Activated T-cell treated with anti-CD3 and anti-CD28 coated beads, Interleukin-2, amount 50 U/mL, for 72 hours (primary cell): ENCODE measurements at places on chromosomes 6 and 20. TPM values are rescaled to one million over a fixed set of nuclear protein-coding genes. Genes with fewer than 3 reads are reported as not detected.

DNA sequence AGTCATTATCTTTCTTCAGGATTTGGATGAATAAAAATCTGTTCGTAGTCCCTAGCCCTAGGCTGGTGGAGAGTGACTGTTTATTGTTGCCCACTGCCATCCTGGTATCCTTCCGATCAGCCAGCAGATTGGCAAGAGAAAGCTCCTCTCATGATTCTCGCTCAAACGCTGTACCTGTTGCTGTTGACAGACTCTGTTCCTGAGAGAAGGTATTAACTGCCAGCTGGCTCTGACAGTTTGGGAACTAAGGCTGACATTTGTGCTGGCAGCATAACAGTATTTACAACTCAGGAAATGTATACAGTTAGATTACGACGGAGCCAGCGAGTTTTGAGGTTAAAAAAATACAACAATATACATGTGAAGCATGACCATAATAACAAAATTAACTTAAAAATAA is 674.5 kb downstream of the PRKN start:
- no peak for DNase-seq

DEFB124 gene
- total RNA-seq, result not detected

- no peak for DNase-seq
Measured at GRCh38 chr6:21713481-21713880, 119.9 kb downstream of the SOX4 start.

SRC gene
- 6.2 TPM for total RNA-seq
